Activated CD4-positive, alpha-beta T cell treated with anti-CD3 and anti-CD28 coated beads for 1 hour (primary cell): ENCODE measurements at places on chromosomes 13 and 19.

DNA sequence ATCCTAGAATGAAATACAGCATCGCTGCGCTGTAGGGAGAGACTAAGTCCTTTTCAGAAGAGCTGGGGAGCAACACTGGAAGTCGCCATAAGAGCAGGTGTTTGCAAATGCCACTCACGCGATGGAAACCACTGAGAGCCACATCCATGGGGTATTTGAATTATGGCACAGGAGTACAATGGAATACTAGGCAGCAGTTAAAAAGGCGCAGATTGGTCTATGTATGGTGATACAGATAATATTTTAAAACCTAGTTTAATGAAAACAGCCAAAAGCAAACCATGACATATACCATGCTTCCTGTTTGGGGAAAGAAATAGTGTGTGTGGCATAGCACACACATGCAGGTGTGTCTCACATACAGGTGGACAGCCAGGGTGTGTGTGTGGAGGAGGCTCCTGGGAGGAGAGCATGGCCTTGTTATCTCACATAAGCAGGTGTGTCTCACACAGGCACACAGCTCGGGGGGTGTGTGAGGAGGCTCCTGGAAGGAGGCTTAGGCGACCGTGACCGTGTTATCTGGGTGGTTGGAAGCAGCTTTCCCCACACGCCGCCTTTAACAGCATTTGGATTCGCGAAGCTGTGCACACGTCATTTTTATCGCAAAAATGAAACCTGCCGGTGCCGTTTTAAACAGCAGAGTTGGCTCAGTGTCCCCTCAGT is 33.6 kb downstream of the ADPRHL1 start:
- DNase-seq, result no peak

DNA sequence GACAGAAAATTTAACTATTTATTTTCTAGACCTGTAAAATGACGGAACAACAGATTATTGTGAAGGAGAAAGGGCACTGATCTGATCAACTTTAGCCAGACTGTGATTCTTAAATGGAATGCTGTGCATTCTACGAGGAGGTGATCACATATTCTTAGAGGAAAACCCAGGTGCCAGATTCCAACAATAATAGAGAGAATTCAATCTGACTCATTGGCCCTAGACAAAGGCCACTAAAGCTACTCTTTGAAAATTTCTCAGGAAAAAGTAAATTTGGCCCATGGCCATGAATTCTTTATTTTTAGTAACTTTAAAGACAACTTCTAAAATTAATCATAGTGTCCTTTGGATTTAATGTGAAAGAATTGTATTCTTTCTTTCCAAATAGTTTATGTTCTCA is 58.6 kb upstream of the POSTN start:
- DNase-seq, result no peak

DNA sequence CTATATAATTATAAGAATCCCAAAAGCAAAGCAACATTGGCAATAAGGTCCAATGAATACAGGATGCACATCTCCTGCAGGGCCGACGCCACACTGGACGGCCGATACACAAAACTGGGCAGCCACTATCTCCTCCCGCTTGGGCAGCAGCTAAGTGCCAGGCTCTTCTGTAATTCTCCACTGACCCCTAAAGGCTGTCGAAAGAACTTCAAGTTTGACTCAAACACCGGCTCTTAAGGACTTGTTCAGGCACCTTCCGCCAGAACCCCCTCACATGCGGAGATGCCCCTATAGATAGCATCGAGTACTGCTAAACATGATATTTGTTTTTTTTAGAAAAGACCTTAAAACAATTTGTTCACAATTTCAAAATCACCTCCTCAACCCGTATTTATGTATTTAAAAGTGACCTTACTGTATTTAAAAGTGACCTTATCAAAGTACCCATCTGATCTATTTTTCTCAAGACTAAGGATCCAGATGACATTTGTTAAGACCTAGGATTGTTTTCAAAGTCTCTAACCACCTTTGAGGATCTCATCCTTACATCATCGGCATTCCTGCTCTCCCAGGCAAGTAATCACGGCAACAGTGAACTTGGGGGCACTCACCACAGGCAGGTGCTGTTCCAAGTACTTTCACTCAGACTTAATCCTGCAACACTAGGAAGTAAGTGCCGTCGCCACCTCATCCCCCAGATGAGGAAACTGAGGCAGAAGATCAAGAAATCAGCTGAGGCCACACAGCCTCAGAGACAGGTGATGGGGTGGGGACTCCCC is 77.8 kb downstream of the TUBGCP3 start:
- DNase-seq, result no peak

- DNase-seq, result no peak
These were observed 405.3 kb downstream of the PCDH20 start for GRCh38 chr13:61010358-61010757.

DNA sequence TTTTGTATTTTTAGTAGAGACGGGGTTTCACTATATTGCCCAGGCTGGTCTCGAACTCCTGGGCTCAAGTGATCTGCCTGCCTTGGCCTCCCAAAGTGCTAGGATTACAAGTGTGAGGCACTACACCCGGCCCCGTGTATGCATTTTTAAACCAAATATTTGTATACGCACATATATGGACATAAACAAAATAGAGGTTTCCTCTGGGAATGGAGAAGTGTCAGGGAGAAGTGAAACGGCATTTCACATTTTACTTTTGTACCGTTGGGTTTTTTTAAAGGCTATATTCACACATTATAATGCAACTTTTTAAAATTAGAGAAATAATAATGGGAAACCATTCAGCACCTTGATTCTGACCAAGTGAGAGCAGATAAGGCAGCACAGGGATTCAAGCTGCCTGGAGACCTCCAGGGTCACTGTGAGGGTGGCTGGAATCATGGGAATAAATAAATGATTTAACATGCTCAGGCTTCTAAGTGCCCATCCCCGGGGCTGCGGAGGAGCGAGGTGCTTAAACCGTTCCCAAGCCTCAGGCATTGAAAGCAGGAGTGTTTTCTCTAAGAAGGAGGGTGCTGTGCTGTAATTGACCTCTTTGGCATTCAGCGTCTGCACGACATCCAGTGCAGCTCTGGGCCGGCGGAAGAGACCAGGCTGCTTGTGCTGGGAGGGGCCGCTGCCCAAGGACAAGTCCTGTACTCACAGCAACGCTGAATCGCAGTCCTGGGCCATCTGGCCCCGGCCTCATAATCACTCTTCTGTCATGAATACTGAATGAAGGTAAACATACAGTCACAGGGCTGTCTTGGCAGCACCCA is 24.7 kb downstream of the GPR42 start:
- no peak for DNase-seq

- no peak for DNase-seq
These were observed 24.3 kb downstream of the KCTD12 start for GRCh38 chr13:76861859-76862258.

GRCh38 chr13:112704308-112705145 is 14.7 kb downstream of the ATP11A start:
- DNase-seq, result no peak

- DNase-seq, result no peak
These were observed 3.2 kb downstream of the HSD17B14 start for GRCh38 chr19:48833049-48833448.

GRCh38 chr19:35040826-35041547 is 534 bp upstream of the HPN start:
- no peak for DNase-seq

DNA sequence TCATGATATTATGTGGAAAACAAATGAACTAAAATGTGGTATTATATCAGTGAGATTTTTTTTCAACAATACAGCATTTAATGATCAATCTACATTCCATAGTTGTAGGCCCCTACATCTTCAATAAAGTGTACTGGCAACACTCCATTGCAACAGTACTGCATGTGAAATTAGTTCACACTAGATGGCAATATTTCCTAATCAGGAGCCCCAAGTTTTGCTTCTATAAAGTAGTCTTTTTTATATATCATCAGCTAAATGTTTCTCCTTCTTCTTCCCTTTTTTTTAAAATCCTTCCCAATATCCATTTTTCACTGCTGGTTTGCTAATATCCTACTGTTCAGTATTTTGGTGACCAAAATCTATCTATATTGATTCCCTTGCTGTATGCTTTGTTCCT is 528.3 kb upstream of the ATXN8OS start:
- no peak for DNase-seq

DNA sequence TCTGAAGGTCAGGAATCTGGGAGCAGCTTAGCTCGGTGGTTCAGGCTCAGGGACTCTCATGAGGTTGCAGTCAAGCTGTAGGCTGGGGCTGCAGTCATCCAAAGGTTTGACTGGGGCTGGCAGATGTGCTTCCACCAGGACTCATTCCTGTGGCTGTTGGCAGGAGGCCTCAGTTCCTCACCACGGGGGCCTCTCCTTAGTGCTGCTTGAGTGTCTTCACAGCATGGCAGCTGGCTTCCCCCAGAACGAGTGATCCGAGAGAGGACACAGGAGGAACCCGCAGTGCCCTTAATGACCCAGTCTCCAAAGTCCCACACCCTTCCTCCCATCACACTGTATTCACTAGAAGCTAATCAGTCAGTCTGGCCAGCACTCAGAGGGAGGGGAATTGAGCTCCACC is 38.7 kb upstream of the EHD2 start:
- no peak for DNase-seq

DNA sequence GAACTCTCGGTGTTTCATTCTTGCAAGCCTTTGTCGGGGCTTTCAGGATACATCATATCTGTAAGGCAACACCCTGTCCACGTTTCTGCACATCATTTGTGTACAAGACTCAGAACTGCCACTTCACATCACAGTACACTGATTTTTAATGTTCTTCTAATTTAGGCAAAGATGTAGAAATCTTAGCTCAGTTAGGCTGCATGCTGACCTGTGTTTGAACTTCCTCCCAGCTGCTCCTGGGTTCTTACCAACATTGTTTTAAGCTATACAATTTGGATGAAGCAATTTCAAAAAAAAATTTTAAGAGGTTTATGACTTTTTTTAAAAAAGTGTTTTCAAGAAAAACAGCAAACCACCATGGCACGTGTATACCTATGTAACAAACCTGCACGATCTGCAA is 1047.9 kb upstream of the SLC10A2 start:
- no peak for DNase-seq

GRCh38 chr19:31418055-31418454 is 68.8 kb upstream of the TSHZ3 start:
- no peak for DNase-seq

DNA sequence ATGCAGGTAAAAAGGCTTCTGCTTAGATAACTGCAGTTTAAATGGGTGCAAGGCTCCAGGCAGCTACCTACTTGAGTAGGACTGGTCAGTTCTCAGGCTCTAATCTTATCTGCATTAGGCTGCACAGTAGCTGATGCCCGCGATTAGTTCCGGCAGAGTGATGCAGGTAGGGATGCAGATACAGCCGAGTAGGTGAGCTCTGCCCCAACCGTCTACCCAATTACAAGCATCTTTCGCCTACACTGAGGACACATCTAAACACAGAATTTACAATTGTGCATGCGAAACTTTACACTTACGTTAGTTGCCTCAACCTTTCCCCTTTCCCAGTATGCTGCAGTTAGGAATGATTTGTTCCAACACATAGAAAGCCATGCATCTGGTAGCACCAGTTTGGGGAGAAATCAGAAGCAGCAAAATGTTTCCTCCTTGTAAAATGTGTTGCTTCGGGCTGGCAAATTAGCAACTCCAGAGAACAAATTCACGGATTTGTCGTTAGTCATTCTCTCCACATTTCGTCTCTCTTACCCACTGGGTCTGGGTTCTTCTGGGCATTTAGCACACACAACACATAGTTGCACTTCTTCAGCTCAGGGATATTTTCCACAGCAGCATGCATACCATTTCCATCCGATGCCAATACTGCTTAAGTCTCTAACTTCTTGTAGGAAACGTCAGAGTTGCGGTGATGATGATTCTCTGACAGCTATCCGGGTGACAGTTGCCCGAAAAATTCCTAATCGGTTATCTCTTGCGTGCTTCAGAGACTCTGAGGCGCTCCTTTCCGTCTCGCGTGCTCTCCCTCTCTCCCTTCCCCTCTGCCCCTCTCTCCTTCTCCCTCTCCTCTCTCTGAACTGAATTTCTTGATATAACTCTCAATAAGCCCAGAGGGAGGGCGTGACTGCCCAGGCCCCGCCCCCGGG is at the start of gene PCDH9:
PCDH9 (minus strand) TSS at position 856 of the 923 bp plus-strand sequence. CDS start 1,896 bp downstream, outside the sequence.
- DNase-seq, result no peak

DNA sequence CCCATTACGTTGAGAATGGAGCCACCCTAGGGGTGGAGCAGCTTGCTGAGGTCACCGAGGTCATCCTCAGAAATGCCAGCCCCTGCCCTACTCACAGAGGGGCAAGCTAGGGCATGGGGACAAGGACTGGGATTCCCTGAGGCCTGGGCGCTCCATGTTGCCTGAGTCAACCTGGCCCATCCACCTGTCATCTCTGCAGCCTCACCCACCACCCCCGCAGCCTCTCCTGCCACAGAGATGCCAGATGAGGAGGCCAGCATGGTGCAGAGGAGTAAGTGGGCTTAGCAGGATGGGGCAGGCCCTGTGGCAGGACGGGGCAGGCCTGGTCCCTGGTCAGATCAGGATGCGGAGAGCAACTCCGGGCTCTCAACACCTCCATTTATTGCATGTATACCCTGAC is 9.5 kb downstream of the NKPD1 start:
- no peak for DNase-seq

DNA sequence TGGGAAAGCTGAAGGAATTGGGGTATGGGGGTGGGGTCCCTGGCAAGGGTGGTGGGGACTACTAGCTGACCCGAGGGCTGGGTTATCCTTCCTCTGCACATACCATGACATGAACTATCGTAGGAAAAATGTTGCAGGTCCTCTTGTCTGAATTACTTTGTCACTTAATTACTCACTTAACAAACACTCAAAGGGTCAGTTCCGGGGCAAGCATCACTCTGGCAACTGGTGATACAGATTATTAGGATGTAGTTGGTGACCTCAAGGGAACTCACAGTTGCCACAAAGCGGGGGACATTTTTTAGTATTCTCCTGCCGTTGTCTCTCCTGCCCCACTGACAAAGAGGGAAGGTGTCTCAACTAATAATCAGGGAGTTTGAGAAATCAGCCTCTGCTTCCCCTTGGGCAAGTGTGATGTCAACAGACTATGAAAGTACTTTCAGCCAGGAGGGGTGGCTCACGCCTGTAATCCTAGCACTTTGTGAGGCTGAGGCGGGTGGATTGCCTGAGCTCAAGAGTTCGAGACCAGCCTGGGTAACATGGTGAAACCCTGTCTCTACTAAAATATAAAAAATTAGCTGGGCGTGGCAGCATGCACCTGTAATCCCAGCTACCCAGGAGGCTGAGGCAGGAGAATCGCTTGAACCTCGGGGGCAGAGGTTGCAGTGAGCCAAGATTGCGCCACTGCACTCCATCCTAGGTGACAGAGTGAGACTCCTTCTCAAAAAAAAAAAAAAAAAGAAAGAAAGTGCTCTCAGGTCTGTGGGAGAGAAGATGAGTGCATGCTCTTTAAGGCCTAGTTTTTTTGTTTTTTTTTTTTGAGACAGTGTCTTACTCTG is 10.3 kb downstream of the DNAJB1 start:
- DNase-seq, result no peak

DNA sequence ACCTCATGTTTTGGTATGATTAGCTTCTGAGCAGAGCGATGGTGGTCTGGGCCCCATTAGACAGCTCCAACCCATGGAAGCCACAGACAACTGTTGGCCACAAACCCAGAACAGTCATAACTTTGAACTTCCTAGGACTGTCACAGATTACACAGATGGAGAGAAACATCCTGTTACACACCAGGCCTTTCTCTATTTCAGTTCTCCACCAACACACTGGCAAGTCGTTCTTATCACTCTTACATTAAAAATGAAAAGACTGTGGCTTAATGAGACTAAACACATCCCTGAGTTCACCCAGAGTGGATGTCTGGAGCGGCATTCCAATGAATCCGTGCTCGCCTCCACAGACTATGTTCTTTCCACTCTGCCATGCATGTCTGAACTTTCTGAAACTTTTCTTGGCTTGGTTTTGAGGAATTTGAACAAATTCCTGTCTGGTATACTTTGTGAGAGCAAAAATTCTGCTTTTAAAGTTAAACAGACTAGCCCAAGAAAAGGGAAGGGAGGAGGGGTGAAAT is 109.1 kb downstream of the NALCN start:
- no peak for DNase-seq

- DNase-seq, result no peak
These were observed 8.2 kb downstream of the PKN1 start for GRCh38 chr19:14441041-14441938.
